ENCODE measurements at places on chromosomes 7 and 10.

GRCh38 chr10:122303271-122304053 lies 32.4 kb downstream of the BTBD16 start:
- no peak for DNase-seq

DNA sequence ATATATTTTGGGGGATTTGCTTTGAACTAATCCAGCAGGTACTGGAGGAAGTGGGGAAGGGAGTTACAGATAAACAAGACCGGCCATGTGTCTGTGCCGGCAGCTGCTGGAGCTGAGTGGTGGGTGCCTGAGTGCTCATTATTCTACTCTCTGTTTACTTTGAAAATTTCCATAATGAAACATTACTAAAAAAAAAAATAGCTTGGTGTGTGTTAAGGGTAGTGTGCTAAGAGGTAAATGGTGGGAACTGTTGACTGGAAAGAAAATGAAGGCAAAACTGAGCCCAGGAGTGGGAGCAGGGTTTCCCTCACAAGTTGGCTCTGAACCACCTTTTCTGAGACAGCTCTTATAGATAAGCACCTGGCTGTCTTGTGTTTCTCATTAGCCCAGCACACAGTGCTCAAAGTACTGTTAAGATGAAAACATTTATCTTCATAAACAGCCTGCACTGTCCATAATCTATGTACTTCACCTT lies 50.6 kb downstream of the PARD3 start:
- no peak for DNase-seq

DNA sequence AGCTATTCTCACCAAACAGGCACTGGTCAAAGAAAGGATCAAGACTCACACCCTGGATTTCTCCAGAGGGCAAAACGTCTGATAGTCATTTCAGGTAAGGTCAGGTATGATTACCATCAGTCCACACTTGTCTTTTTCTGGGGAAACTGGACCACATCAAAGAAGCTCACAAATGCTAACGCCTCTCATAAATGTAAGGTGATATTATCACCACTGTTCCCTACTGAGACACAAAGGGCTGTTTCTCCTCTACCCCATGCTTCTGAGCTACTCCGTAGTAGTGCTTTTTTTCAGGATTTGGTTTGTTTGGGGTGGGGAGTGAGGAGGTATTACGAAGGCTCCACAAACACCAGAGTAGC lies 51.6 kb downstream of the CREB3L2 start:
- no peak for DNase-seq

GRCh38 chr7:29424295-29424983 lies 139.2 kb upstream of the PRR15 start:
- no peak for DNase-seq

DNA sequence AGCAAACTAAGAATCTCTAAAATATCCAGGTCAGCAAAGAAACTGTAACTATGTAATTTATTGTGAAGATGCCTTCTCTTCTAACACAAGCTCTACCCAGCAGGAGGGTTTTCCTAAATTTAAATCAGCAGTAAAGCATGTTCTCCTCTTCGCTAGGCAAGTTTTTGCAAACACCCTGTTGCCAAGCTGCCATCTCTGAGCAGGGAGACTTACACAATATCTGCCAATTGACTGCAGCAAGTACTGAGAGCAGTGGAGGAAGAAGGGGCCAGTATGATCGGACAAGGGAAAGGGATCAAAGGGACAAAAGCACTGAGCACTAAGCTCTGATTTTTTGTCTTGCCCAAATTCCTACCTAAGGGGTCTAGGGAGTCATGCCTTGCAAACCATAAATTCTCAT lies 16.0 kb upstream of the LANCL2 start:
- DNase-seq, result no peak
